ENCODE measurements at places on chromosomes 2 and 18.

- peak; percentile 73 for DNase-seq
Observed at GRCh38 chr2:184611361-184612085, 13.2 kb downstream of the ZNF804A start.

DNA sequence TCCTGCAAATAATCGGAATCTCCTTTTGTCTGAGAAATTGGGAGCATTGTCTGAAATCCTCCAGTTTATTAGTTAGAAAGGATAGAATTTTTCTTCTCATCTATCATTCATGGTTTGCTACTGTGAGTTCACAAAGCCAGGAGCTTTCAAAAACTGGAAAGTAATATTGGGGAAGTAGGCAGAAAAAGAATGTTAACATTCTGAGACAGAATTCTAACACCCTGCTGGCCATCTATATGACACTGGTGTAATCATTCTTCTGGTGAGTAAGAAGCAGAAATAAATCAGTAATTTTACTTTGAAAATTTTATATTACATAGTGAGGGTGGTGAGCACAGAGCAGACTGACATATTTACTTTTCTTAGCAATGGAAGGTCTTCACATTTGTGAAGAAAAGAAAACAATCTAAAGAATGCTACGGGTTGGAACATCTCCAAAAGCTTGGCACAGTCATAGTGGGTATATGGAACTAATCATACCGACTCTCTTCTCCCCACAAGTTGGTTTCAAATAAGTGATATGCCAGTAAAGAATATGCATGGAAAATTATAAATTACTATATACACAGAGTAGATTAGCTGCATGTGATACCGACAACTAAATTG lies 344.9 kb downstream of the LPIN1 start:
- peak; percentile 28 for DNase-seq

DNA sequence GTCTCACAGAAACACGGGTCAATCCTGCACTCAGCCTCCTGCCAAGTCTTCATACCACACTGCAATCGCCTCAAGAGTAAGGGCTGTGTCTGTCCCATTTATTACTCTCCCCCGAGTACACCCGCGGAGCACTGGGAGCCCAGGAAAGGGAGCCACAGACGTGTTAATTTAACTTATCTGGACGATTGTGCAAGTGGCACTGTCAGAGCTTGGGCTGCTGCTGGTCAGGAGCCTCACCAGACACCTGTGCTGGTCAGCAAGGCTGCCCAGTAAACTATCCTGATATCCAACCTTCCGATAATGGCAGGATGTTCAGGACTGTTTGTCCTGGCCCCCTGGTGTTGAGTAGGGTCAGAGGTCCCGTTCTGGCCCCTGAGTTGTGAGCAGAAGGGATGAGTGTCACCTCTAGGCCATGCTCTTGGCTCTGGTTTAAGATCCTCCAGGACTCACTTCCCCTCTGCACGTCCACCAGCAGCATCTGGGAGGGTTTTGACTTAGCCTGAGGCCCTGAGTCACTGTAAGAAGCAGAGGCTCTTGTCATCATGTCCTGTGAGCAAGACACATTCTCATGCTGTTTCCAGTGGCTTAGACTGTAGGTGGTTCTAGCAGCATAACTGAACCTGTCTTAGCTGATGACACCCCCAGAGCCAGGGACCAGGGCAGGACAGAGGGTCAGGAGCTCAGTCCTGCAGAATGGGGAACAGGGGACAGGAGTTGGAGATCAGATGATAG lies 82.5 kb upstream of the ARL4C start:
- no peak for DNase-seq

GRCh38 chr2:194494401-194494800 lies 1162.6 kb upstream of the SLC39A10 start:
- DNase-seq = no peak

- no peak for DNase-seq
Observed at GRCh38 chr2:36775806-36776205, 79.3 kb downstream of the VIT start.

DNA sequence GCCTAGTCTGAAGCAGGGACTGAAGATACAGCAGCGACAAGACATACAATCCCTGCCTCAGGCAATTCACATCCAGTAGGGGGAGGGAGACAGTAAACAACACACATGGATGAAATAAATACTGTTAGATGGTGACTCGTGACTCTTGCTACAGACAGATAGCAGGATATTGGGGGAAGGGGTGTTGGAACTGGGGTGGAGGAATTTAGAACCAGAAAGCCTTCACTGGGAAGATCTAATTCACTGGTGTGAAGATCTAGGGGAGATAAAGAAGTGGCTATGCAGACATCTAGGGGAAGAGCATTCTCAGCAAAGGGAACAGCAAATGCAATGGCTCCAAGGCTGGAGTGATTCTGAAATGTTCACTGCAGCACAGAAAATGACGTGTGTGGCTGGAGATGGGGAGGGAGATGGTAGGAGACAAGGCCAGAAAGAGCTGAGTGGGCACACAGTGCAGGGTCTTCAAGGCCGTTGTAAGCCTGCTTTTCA lies 52.6 kb upstream of the TMEM163 start:
- no peak for DNase-seq

GRCh38 chr2:172109256-172109987 lies 6.7 kb upstream of the DLX2 start:
- DNase-seq = no peak

- no peak for DNase-seq
Observed at GRCh38 chr18:49006641-49007454, 56.1 kb upstream of the SMAD7 start.

All from fibroblast of the aortic adventitia (primary cell).